ENCODE measurements at places on chromosomes 5 and 9.

GRCh38 chr9:5442400-5443011 is 4.8 kb upstream of the PLGRKT start:
- DNase-seq = peak; percentile 22

DNA sequence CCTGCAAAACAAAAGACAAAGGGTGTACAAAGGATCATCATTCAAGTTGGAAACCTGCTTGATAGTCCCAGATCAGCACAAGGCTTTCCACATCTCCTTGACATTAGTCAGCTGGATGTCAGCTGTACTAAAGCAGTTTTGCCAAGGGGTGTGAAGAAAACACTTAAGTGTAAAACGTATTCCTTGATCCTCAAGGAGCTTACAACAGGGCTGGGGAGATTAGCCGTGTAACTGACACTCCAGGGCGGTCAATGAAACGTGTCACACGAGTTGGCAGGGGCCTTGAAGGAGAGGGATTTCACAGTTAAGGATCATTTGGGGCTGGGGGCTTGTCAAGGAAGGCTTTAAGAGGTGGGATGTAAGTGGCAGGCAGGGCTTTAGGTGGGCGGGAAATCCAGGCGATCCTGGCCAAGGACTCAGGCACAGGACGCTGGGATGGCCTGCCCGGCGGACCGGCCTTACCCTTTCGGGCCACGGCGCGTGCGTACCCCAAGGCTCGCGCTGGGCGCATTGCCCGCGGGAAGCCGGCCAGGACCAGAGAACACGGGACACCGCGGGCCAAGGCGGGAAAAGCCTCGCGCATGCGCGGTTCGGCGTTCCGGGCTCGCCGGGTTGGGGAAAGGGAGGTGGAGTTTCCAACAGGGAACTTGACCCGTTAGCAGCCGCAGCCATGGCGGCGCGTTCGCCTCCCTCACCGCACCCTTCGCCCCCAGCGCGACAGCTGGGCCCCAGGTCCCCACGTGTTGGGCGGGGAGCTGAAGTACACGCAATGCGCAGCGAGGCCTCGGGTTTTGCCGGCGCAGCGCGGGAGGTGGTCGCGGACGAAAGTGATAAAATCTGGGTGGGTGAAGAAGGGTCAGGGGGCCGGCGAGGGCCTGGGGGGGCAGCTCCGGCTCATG is at the start of gene CNTLN:
Gene CNTLN (plus strand): TSS at position 645 of the 899 bp plus-strand sequence. CDS start 26 bp downstream, at position 671.
- DNase-seq = peak; percentile 75

- DNase-seq = no peak
These were observed 101.1 kb downstream of the FGF18 start for GRCh38 chr5:171520300-171521174.

GRCh38 chr5:32280656-32281081 is 32.1 kb downstream of the MTMR12 start:
- no peak for DNase-seq

DNA sequence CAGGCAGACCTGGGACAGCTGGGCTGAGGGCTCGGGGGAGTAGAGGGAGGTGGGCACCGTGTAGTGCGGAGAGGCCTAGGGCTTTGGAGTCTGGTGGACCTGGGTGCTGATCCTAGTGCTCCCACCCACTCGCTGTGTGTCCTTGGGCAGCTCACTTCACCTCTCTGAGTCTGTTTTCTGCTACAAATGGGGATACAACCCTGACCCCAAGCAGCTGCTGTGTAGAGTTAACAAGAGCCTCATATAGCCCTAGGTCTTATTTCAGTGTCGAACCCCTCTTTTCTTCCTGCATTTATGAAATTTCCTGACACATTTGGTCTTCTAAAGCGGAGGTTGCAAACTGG is 16.4 kb downstream of the ERGIC1 start:
- no peak for DNase-seq

GRCh38 chr5:122929001-122929400 is 83.6 kb downstream of the SNX24 start:
- no peak for DNase-seq

DNA sequence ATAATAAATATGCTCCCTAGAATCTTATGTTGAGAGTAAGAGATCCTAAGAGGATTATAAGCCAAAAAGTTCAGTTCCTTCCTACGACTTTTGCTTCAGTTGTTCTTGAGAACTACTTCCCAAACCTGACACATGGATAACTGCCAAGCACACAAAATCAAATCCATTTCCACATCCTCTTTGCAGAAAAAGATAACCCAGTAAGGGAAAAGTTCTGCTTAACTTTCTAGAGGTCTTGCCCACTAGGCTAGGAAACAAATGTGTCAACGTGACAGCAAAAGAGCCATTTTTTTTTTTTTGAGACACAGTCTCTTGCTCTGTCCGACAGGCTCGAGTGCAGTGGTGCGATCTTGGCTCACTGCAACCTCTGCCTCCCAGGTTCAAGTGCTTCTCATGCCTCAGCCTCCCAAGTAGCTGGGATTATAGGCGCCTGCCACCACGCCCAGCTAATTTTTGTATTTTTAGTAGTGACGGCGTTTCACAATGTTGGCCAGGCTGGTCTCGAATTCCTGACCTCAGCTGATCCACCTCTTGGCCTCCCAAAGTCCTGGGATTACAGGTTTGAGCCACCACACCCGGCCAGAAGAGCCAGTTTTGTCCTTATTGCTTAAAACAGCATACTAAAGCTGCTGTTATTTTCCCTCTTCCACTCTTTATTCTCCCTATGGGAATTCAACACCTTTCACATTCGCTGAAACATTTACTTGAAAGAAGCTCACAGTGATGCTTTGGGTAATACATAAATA is 24.2 kb downstream of the CSNK1A1 start:
- no peak for DNase-seq

- no peak for DNase-seq
These were observed 204.7 kb downstream of the TTLL11 start for GRCh38 chr9:121888438-121888775.

- DNase-seq = no peak
These were observed 94.3 kb upstream of the NR3C1 start for GRCh38 chr5:143497749-143498148.

GRCh38 chr5:159053216-159053615 is 46.5 kb downstream of the EBF1 start:
- no peak for DNase-seq

DNA sequence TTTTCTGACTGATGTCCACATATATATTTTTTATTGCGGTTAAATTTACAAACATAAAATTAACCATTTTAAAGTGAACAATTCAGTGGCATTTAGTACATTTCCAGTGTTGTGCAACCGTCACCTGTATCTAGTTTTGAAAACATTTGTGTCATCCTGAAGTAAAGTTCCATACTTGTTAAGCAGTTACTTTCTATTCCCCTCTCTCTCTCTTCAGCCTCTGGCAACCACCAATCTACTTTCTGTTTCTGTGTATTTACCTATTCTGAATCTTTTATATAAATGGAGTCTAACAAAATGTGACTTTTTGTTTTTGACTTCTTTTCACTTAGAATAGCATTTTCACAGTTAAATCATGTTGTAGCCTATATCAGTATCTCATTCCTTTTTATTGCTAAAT is 480.1 kb upstream of the SMARCA2 start:
- DNase-seq = no peak

DNA sequence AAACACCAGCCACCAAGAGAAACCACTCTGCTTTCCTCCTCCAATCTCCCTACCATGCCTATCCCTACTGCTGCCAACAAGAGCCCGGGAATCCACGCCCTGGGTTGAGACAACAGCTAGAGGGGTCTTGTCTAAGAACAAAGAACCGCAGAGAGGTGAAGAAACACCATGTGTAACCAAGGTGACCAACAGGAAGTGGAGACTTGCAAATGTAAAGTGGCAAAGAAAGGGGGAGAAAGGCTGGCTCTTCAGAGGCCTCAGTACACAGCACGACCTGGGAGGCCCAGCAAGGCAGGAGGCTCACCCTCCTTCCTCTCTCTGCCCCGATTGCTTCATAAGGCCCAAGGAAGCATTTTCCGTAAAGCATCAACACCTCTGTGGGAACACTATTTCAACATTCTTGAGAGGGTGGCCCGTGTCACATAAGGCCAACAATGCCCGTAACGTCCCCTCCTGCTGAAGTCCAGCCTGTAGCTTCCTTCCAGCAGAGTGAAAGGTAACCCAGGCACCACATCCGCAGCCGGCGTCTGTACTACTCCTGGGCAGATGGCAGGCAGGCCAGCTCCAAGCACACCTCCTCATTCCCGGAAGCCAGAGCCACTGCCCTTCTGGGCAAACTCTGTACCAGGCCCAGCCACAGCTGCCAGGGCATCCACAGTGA is 18.3 kb downstream of the CCNJL start:
- no peak for DNase-seq

- no peak for DNase-seq
These were observed 219.3 kb downstream of the CEMIP2 start for GRCh38 chr9:71549023-71549422.

DNA sequence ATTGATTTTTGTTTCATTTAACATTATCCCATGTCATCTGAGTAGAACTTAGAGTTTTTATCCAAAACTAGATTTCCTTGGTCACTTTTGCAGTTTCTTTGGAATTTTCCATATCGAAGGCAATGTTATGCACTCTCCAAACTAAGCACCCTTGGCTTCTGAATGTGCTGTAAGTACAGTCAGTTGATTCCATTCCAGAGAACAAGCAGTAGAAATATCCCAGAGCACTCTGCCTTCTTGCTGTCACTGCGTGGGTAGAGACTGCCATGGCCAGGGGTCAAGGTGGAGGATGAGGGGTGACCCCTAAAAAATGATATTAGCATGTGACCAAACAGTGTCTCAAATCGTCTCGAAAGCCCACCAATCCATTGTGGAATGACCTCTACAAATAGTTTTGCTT is 36.2 kb downstream of the PIP5K1B start:
- no peak for DNase-seq

DNA sequence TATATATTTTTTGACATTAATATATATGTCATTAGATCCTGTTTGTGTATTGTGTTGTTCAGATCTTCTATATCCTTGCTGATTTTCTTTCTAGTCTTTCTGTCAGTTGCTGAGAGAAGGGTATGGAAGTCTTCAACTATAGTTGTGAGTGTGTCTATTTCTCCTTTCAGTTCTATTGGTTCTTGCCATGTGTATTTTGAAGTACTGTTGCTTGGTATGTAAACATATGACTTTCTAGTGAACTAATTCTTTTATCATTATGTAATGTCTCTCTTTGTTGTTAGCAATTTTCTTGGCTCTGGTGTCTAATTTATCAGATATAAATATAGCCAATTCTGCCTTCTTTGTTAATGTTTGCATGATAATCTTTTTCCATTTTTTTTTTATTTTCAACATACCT is 84.3 kb upstream of the CAST start:
- no peak for DNase-seq

- no peak for DNase-seq
These were observed 38.4 kb downstream of the EBF1 start for GRCh38 chr5:159061179-159061796.

GRCh38 chr5:131104169-131104808 is 60.8 kb downstream of the HINT1 start:
- DNase-seq = no peak

GRCh38 chr5:102858221-102858620 is 103.1 kb downstream of the PAM start:
- DNase-seq = no peak

GRCh38 chr9:103942651-103943050 is 151.5 kb upstream of the SMC2 start:
- DNase-seq = peak; percentile 55

DNA sequence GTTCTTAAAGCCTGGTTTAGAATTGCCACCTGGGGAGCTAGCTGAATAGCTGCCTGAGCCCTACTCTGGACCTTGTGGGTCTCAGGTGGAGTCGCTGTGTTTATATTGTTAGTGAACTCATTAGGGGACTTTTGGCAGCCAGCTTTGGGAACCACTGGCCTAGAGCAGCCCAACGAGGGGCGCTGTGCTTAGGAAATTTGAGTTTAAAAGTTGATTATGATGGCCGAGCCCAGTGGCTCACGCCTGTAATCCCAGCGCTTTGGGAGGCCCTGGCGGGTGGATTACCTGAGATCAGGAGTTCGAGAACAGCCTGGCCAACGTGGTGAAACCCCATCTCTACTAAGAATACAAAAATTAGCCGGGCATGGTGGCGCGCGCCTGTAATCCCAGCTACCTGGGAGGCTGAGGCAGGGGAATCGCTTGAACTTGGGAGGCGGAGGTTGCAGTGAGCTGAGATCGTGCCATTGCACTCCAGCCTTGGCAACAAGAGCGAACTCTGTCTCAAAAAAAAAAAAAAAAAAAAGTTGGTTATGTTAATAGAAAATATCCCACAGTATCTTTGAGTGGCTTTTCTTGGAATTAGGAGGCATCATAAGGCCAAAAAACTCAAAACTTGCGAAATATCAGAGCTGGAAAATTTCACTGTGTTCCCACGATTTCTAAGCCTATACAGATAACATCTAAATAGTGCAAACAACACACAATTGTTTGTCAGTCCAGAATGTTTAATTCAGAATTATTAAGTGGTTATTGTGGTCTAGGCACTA is 809 bp downstream of the MCCC2 start:
- DNase-seq = no peak

GRCh38 chr9:33025572-33026342 is 684 bp downstream of the DNAJA1 start:
- DNase-seq = peak; percentile 56

- no peak for DNase-seq
These were observed at the start of gene OLFM1 for GRCh38 chr9:135087489-135087792. Gene OLFM1, plus strand, starts transcription at chr9:135087668. Its CDS starts 322 bp downstream, at chr9:135087990.

DNA sequence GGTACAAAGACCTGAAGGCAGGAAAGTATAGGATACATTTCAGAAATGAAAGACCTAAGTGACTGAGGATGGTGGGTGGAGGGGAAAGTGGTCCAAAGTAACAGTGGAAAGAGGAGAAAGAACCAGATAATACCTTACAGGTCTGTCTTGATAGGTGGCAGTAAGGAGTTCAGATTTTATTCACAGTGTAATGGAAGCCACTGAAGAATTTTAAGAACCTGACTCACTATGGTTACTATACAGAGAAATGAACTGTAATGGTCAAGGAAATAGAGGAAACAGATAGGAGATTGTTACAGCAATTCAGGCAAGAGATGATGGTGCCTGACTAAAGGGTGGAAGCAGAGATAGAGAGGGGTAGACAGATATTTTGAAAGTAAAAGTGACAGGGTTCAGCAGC is 46.5 kb downstream of the EPB41L4A start:
- no peak for DNase-seq

- no peak for DNase-seq
These were observed 8.4 kb downstream of the FAM163B start for GRCh38 chr9:133600739-133601138.

GRCh38 chr9:92647671-92648473 is 22.1 kb downstream of the IPPK start:
- DNase-seq = no peak

DNA sequence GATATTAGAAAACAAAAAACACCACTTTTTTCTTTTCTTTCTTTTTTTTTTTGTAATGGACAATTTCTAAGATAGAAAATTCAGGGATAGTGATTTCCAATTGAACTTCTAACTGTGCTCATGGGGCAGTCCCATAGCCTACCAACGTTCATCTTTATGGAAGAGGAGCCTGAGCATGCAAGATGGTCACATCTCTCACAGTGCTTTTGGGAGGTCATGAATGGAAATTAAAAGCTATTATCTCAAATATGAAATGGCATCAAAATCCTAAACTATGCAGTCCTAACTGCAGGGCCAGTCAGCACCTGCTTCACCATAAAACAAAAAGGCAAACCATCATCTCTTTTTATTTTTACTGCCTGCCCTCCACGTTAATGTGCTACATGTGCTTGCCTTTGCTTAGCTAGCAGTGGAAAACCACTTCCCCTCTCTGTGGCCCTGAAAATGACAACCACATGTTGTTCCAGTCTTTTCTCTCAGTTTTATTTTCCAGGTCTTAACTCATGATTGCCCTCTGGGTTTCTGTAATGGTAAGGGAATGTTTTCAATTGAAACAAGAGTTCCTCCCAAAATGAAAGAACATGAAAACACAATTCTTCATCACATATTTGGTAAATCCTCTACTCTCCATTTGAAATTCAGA is 16.7 kb downstream of the IFNB1 start:
- no peak for DNase-seq
